Liver (tissue), 10 donors: ENCODE measurements at places on chromosomes 5 and 9.

GRCh38 chr5:154862766-154863165 lies 4.3 kb downstream of the CNOT8 start:
- no peak for DNase-seq

GRCh38 chr9:113675475-113675941 lies 200.6 kb upstream of the ZNF618 start:
- no peak for DNase-seq

DNA sequence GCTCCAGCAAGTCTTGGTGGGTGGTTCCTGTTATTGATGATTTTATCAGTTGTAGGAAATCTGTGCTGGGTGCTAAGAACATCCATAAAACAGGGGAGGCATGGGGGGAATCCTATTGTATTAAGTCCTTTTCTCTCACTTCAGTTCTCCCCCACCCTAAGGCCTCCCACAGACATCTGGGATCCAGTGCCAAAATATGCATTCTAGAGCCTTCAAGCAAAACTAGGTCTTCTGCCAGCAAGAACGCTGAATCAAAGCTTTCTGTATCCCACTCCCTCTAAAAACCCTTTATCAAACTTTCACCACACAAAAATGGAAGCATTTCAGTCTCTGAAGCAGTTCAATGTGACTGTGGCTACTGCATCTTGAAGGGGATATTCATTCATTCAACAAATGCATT lies 281.9 kb downstream of the GAS1 start:
- DNase-seq, result no peak

GRCh38 chr9:6884101-6884500 lies 126.3 kb downstream of the KDM4C start:
- DNase-seq, result no peak

GRCh38 chr9:123073441-123073840 lies 40.0 kb downstream of the GPR21 start:
- DNase-seq, result no peak

DNA sequence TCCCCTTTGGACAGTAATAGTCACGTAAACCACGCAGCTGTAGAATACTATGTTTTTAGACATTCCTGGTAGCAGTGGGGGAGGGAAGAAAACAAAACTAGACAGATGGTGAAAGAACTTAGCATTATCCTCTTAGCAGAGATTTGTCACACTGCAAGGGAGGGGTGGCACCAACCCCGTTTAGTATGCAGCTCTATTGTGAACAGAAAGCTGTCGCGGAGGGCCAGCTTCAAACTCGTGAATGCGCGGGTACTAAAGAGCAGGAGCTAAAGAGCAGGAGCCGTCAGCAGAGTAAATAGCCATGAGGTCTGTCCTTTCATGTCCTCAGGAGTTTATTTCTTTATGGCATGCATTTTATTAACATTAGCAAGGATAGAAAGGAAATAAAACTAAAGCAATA lies 141.9 kb upstream of the SLC12A2 start:
- no peak for DNase-seq

GRCh38 chr5:133141746-133142145 lies 89.9 kb downstream of the HSPA4 start:
- no peak for DNase-seq

GRCh38 chr9:36486933-36487481 lies 85.7 kb upstream of the MELK start:
- DNase-seq, result peak; percentile 54

DNA sequence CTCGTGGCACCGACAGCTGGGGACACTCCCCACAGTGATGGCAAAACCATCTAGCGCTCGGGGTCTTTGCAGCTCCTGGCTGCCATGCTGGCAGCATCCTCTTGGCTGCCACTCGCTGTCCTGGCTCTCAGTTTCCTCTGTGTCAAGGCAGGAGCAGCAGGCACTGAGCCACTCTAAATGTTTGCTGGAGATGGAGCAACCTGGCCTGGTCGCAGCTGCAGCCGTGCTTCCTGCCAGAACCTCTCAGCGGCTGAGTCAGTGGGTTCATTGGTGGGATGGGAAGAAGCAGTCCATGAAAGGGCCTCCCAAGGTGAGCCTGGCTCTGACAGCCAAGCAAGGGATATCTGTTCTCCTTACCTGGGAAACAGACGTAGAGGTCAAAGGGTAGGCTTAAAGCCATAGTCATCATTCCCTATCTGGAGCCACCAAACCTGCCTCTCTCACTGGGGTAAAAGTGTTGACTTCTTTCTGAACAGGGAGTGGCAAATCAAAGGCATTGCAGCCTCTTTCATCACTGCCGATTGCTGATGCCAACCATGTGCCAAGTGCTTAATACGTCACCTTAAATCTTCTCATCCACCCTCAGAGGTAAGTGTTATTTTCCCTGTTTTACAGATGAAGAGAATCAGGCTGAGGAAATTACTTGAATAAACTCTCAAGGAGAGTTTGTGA lies 304.8 kb upstream of the ZNF462 start:
- DNase-seq, result no peak

DNA sequence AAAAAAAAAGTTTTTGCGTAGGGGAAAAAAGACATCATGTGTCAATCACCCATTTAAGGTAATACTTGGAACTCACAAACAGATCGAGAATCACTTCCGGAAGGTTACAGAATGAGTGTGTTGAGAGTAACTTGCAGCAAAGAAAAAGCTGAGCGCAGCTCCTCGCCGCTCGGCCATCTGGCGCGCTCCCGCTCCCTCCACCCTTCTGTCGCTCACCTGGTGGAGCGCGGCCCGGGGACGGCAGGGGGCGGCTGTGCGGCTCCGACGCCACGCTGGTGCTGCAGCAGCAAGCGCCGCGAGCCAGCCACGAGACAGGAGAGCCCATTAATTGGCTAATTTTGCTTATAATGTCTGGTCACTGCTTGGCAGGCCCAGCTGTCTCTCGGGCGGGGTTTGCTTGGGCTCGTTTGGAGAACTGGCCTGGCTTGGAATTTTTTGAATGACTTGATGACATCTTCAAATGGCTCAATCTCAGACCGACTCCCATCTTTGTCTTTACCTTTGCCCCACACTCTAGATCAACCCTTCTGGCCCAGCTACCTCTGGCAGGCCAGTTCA lies 601.8 kb downstream of the CCDC171 start:
- DNase-seq, result peak; percentile 42

GRCh38 chr9:93809204-93809940 lies 145.8 kb downstream of the BARX1 start:
- DNase-seq, result peak; percentile 17

DNA sequence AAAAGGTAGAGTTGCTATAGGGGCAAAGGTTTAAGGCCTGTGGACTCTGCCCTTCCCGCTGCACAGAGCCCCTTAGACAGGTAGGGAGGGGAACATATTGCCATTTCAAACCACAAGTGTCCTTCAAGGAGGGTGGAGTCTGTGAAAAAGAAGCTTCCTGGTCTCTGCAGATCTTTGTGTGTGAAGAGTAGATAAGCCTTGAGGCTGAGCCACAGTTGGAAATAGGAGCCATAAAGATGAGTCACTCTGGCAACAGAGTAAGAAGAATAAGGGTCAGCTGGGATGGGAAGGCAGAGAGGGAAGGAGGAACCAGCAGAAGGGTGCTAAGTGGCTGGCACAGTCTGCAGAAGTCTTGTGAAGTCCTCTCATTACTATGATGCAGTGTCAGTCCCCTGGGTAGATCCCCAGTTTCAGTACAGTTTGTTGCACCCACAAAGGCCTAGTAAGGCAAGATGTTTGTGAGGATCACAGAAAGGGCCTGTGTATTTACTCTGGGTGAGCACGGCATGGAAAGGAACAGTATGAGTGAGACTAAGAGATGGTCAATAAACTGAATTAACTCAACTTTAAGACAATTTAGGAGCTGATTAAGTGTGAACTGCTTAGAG lies 18.1 kb downstream of the GRXCR2 start:
- DNase-seq, result peak; percentile 49

DNA sequence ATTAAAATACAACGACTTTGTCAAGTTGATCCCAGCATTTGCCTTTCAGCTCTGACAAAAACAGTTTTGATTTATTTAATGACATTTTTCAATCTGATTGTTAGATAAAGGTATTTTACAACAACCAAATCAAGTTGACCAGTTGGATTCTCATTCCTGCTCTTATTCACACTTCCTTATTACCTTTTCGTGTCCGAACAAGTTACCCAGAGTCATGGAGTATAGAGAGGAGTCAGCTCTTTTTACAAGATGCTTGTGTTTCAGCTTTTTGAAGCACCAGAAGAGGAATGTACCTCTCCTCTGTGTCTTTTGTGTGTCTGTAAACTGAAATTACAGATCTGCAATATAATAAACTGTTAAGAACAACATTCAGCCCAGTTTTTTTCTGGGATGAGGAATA lies 151.3 kb upstream of the TMEM161B start:
- no peak for DNase-seq

DNA sequence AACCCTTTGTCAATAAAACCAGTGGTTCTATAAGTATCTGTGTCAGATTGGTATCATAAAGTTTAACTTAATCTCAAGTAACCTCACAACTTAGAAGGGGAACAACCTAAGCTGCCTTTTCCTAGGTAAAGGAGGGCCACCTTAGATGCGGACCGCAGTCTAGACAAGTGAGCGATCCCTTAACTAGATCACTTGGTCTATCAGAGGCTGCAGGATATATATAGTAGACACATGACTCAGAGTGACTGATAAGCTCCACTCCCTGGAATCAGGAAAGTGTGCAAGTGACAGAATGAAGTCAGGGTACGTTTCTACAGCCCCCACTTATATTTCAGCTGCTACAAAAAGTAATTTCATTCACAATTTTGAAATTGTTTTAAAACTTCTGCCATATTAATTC lies 7.4 kb downstream of the REEP5 start:
- no peak for DNase-seq

GRCh38 chr5:124080256-124080655 lies 568.3 kb downstream of the CSNK1G3 start:
- no peak for DNase-seq

- DNase-seq, result no peak
These were observed 56.9 kb downstream of the SERINC5 start for GRCh38 chr5:80198920-80199319.

- DNase-seq, result no peak
These were observed 1.3 kb downstream of the PCDHGC4 start for GRCh38 chr5:141486091-141486490.

- no peak for DNase-seq
These were observed 250.5 kb upstream of the TUT7 start for GRCh38 chr9:86604741-86605140.

- no peak for DNase-seq
These were observed 58.7 kb upstream of the RGMB start for GRCh38 chr5:98714710-98715288.

DNA sequence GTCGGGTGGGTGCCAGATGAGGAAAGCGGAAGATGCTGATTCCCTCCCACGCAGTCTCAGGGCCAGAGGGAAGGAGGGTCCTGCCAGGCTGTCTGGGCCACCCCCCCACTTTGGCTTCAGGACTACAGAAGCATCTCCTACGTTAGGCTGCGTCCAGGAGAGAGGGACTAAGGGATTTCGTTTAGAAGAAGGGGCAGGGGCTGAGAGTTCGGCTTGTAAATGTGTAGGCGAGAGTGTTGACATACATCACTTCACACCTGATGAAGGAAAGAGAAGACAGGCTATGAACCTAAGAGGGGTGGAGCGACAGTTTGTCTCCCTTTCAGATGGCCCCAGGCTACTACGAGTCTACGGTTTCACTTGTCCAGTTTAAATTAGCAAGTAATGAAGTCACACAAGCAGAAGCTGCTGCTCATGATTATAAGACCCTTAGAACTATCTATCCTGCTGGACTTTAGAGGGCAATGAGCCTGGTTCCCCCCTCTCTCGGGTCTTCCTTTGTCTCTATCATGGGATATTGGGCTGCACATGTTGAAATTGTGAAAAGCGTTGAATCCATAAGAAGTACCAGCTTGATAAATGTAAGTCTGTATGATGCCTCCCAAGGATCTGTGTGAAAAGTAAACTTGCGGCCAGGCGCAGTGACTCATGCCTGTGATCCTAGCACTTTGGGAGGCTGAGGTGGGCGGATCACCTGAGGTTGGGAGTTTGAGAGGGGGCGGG lies 193.0 kb downstream of the AOPEP start:
- no peak for DNase-seq

GRCh38 chr5:16489322-16489791 lies 23.8 kb upstream of the ZNF622 start:
- DNase-seq, result no peak

- no peak for DNase-seq
These were observed 106.0 kb upstream of the KIF2A start for GRCh38 chr5:62199792-62200716.

GRCh38 chr5:179146277-179146676 lies 86.1 kb downstream of the ZNF354C start:
- DNase-seq, result no peak

DNA sequence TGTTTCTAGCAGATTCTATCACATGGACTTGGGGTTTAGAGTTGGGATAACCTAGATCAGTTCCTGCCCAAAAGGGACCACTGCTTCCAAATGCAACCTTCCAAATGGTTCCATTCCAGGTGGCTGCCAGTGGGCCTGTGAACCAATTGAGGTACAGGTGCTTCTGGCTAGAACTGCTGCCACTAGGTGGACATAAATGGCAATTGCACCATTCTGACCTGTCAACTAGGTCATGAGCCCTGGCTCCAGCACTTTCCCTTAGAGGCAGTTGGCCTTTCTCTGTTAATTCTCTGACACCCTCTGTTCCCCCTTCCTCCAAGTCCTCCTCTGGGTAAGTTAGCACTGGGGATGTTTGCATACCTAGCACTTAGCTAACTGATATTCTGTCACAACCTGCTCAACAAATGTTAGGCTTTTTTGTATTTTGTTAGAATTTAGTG lies 16.6 kb upstream of the HEMGN start:
- DNase-seq, result peak; percentile 68

GRCh38 chr9:132077881-132078698 lies 1.6 kb downstream of the MED27 start:
- DNase-seq, result no peak

GRCh38 chr5:140153905-140154304 lies 21.1 kb upstream of the CYSTM1 start:
- no peak for DNase-seq

- DNase-seq, result no peak
These were observed 57.9 kb downstream of the CSNK1A1 start for GRCh38 chr5:149493316-149493715.

DNA sequence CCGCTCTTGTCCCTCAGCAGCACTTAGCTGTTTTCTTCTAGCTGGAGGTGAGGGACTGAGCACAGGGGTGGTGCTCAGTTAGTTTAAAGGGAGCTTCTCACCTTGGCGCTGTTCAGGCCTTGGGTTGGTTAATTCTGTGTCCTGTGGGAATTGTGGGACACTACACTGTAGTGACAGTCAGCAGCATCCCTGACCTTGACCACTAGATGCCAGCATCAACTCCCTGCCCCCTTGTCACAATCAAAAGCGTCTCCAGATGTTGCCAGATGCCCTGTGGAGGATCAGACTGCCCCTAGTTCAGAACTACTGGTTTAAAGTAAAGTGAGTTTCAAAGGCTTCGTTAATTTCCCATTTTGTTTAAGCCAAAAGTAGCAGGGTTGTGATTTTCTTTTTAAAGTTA lies 65.5 kb upstream of the DMRT3 start:
- no peak for DNase-seq

DNA sequence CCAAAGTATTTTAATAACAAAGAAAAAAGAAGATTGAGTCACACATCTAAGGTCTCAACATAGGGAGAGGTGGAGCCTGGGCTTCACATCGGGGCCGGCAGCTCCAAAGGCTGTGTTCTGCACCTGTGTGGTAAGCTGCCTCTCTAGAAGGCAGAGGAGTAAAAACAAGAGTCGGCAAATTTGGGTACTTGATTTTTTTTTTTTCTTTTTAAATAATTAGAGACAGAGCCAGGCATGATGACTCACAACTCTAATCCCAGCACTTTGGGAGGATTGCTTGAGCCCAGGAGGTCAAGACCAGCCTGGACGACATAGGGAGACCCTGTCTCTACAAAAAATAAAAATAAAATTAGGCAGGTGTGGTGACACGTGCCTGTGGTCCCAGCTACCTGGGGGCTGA lies 4.7 kb downstream of the URM1 start:
- no peak for DNase-seq
